ENCODE measurements at places on chromosomes 6 and 20.

DNA sequence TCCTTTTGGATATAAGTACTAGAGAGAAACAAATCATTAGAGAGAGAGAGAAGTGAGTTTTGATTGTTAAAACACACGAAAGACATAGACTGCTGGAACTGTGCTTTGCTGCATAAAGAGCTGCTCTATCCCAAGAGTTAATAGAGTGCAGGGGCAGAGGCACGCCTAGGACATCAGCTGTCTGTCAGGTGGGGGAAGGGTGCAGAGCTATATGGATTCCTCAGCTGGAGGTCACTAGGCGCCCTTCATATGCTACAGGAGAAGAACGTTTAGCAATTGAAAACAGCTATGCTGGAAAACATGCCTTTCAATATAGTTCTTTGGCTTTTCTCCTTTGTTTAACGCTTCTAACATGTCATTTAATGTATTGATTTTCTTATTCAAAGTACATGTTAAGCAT, 169.0 kb upstream of the MCHR2 start:
- no peak for DNase-seq

DNA sequence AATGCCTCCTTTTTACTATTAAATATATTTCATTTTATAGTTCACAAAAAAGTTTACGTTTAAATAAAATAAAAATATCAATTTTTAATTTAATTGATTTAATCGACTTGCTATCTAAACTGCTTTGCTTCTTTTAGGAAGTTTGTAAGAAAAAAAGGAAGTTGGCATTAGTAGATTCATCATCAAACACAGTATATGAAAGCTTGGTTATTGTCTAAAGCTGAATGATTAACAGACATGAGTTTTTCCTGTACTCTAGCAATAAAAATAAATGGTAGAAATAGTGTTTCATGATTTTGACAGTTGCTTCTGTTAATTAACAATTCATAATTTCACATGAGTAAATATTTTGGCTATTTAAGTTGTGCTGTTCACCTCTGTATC, 1285.5 kb upstream of the GJE1 start:
- DNase-seq, result no peak

DNA sequence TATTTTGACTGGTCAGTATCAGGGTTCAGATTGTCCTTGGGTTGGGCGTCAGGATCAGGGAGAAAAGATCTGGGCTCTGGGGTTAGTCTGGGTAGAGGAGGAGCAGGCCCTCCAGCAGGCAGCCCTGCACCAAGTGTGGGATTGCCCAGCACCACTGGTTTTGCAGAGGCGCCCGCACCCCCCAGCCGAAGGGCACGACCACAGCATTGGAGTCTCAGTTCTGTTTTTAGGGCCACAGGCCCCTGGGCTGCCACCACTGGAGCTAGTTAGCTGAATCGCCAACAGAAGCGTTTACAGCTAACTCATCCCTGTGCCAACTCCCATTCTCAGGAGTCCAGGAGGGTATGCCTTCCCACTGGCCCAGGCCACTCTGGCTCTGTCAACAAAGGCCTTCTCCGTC, 84.2 kb downstream of the TCP11 start:
- no peak for DNase-seq

DNA sequence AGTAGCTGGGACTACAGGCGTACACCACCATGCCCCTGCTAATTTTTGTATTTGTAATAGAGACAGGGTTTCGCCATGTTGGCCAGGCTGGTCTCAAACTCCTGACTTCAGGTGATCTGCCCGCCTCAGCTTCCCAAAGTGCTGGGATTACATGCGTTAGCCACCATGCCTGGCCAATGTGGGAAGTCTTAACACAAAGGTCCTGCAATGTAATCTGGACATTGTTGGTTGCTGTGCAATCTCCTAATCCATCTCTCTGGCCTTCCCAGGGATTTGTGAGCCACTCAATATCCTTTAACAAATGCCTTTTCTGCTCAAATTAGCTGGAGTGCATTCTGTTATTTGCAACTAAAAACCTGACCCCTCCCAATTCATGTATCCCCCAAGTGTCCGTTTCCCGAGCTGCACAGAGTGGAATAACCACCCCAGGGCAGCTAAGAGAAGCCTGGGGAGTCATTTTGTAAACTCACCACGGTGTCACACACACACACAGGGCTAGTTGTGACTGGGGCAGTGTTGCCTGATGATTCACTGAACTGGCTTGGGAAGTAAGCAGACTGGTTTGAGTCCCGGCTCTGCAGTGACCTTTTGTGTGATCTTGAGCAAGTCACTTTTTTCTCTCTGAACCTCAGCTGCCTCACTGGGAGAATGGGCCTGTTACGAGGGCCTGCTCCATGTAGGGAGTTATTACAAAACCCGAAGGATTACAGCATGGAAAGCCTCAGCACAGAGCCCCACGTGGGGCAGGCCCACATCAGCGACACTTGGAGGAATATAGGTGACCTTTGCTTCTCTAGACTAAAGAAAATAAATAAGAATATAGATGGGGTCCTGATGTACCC, 152.3 kb downstream of the ZMYND8 start:
- DNase-seq, result no peak

GRCh38 chr6:143159001-143159400, 98.3 kb downstream of the AIG1 start:
- no peak for DNase-seq

- DNase-seq, result no peak
Observed at GRCh38 chr20:58073945-58074856, 154.3 kb downstream of the ANKRD60 start.

DNA sequence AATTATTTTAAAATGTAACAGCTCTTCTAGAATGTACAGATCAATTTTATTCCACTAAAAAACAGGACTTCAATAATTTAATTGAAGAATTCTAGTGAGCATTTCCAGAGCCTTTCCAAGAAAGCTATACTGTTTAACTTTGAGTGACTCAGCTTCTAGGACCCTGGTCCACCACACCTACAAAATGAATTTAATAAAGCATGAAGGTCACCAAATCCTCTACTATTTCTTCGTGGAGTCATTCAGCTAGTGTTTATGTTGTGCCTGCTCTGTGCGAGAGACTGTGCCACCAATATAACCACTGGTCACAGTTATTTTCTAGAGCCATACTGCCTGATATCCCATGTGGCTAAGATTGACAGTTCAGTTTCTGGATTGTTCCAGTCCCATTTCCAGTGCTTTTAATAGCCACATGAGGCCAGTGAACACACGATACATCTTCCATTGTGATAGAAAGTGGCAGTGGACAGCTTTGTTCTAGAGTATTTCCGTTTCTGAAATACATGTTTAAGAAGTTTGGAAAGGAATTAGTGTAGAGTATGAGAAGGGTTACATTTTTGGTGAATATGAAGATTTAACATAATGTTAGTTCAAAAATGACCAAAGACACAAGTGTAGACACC, 160.7 kb downstream of the MTHFD1L start:
- no peak for DNase-seq

DNA sequence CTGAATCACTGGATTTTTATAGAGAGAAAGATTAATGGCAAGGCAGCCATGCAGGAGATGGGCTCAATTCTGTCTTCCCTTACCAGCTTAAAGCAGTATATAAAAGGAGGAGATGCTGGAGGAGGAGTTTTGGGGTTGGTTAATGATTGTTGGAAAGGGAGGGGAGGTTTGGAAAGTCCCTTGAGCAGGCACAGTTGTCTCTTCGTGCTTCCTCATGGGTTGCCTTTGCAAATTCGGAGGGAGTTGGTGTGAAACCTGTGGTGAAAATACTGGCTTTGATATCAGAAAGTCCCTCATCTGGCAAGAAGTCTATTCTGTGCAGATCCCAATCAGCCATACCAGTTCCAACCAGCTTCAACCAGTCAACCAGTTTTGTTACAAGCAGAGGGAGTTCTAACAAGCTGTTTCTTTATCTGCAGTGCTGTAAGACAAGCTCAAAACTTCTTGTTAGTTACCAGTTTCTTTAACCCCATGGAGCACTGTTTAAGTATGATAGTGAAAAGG, 107.0 kb downstream of the HIVEP1 start:
- DNase-seq, result no peak

- DNase-seq, result no peak
Observed at GRCh38 chr6:24352434-24352833, 5.4 kb downstream of the DCDC2 start.

- DNase-seq, result peak; percentile 92
Observed at GRCh38 chr6:136550330-136551071, at the start of gene MAP7. MAP7 (minus strand) TSS chr6:136550422; CDS start chr6:136550408, 14 bp downstream.

- no peak for DNase-seq
Observed at GRCh38 chr20:64080813-64081623, 1.1 kb downstream of the OPRL1 start.

GRCh38 chr6:117441824-117442264, 16.1 kb upstream of the ROS1 start:
- DNase-seq, result no peak

DNA sequence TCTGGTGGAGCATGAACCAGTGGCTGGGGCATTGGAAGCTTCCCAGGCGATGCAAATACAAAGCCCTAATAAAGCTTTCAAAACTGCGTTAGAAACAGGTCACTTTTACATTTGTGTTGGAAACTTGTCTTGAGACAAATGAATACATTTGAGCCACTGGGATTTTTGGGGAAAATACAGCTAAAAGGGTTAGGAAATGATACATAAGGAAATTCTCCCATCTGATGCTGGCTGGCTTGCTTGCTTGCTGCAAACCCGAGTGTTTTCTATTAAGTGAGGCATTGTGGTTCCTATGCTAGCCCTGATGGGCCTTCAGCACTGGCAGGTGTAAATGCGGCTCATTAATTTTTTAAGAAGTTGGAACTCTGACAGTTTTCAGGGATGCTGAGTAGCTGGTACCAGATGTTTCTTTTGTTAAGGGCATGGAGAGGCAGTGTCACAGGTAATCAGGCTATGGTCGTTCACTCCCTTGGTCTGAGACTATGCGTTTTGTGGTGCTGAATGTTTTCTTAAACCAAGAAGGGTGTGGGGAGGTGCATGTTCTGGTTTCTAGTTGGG, 35.2 kb downstream of the RREB1 start:
- peak; percentile 83 for DNase-seq

DNA sequence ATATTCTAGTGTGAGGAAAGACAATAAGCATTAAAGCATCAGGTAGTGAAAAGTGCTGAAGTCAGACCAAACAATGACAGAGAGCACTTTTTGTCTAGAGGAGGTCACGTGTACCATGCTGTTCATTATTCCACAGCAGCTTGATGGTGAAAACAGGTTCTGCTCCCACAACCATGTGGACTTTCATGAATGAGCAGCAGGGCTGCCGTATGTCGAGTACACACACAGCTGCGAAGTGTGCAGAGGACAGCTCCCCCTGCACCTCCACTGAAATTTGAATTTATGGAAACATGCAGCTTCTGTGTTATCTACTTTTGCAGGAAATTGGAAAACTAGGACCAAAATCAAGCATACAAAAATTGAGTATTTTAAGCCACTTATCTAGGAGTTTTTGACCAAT, 85.3 kb downstream of the MAP7 start:
- no peak for DNase-seq

- no peak for DNase-seq
Observed at GRCh38 chr6:154482858-154483257, 27.6 kb downstream of the CNKSR3 start.

DNA sequence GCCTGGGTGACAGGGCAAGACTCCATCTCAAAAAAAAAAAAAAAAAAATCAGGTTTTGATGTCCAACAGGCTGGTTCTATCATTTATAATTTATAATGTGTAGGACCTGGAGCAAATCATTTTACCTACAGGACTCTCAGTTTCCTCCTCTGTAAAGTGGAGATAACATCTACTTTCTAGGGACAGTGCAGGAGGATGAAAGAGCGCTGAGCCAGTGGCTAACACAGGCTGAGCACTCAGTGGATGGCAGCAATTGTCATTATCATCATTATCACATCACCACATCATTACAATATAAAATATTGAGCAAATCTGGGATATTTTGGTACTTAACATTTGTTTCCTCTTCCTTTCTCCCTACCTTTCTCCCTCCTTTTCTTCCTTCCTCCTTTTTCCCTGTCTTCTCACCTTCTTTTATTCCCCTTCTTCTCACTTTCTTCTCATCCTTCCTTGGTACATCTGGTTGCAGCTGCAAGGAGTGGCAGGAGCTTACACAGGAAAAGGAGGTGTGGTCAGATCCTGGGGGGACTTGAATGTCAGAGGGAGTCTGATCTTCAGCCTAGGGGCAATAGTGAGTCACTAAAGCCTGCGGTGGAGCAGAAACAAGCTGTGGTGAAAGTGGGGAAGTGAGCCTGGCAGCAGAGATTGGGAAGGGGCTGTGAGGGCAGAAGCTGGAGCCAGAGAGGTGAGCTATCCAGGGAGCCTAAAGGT, 24.6 kb upstream of the CTNNBL1 start:
- no peak for DNase-seq

GRCh38 chr6:56593801-56594318, 48.8 kb downstream of the DST start:
- no peak for DNase-seq

GRCh38 chr6:54879188-54879985, 32.8 kb downstream of the FAM83B start:
- no peak for DNase-seq

GRCh38 chr6:125232466-125232865, 69.3 kb downstream of the HDDC2 start:
- no peak for DNase-seq

DNA sequence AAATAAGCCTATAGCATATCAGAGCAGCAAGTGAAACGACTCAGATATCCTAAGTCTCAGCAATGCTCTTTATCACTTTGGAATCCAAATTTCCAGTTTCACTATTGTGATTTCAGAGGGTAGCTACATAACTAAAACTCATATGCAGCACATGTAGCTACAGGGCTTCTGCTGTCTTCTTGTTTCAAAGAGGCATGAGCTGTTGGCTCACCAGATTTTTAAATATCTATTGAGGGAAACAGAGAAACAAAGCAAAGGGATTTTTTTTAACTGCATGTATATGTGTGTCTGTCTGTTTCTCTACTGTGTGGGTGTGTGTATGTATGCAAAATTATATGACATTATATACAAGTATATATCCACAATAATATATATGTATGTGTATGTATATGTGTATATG, 258.4 kb downstream of the HDGFL1 start:
- no peak for DNase-seq

- DNase-seq, result no peak
Observed at GRCh38 chr6:26475823-26476729, 18.3 kb downstream of the BTN2A1 start.

- DNase-seq, result no peak
Observed at GRCh38 chr6:139654888-139655782, 280.7 kb upstream of the CITED2 start.

- DNase-seq, result no peak
Observed at GRCh38 chr6:146890644-146891434, 292.1 kb downstream of the ADGB start.

DNA sequence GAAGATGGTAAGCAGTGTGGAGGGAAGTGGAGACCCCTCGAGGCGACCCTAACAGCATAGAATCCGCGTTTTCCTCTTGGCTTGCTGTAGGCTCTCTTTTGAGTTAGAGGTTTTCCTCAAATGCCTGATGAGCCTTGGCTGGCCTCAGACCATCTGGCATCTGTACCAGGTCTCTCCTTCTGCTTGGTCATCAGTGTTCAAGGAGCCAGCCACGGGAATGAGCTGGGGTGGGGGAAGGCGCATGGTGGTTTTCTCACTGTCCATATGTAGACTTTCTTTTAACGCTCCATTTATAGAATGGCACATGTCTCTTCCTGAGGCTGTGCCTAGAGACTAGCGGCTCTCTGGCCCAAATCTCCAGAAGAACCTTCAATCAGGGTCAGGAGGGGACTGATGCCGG, 8.1 kb upstream of the GUCA1A start:
- no peak for DNase-seq

- no peak for DNase-seq
Observed at GRCh38 chr6:108952776-108953486, 104.7 kb downstream of the ARMC2 start.

- DNase-seq, result no peak
Observed at GRCh38 chr20:37941992-37942391, 39.1 kb downstream of the VSTM2L start.

- peak; percentile 51 for DNase-seq
Observed at GRCh38 chr6:20866935-20867703, 332.9 kb downstream of the CDKAL1 start.

All from NCI-H345 (cell line).